ENCODE measurements at places on chromosomes 12 and 14.

GRCh38 chr14:98816195-98816594, 455.8 kb downstream of the BCL11B start:
- DNase-seq, result no peak

DNA sequence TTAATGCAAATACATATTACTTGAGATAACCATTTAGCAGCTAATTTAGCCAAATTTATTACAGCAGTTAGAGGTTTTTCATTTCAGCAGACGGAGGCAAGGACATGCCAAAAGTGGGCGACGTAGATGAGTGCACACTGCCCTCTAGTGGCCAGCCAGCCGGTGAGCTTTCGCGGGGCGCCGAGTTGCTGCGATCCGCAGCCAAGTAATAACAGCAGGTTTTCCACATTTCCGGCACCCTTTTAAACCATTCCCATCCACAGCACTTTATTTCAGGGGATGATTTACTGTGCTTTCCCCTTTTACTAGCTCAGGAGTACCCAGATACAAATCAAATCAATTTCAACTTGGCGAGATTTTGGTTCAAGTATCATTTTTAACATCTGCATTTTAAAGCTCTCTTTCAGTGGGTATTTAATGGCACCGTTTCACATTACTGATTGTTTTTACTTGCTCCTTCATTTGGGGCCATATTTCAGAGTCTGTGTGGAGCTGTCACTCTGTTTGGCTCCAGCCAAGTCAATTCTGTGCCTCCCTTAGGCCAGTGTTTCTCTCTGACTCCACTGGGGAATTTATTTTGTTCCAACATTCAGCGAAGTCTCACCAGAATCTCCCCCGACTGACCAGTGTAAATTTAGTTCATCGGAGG, 158.0 kb downstream of the EGLN3 start:
- peak; percentile 92 for DNase-seq

- DNase-seq, result no peak
Observed at GRCh38 chr14:24891987-24892496, 157.9 kb downstream of the STXBP6 start.

GRCh38 chr12:75725521-75726111, 214.2 kb upstream of the KRR1 start:
- DNase-seq, result no peak

- DNase-seq, result no peak
Observed at GRCh38 chr12:41556176-41556575, 368.1 kb downstream of the PDZRN4 start.
